ENCODE measurements at places on chromosomes 2 and 18. TPM values are rescaled to one million over a fixed set of nuclear protein-coding genes. Genes with fewer than 3 reads are reported as not detected.
A peak's percentile ranks its signal among the peaks of the same experiment; 100 is the strongest.

GRCh38 chr2:113078350-113078839 lies 10.6 kb downstream of the IL1F10 start:
- no peak for DNase-seq

GRCh38 chr18:60675801-60676200 lies 303.2 kb upstream of the MC4R start:
- DNase-seq, result no peak

DNA sequence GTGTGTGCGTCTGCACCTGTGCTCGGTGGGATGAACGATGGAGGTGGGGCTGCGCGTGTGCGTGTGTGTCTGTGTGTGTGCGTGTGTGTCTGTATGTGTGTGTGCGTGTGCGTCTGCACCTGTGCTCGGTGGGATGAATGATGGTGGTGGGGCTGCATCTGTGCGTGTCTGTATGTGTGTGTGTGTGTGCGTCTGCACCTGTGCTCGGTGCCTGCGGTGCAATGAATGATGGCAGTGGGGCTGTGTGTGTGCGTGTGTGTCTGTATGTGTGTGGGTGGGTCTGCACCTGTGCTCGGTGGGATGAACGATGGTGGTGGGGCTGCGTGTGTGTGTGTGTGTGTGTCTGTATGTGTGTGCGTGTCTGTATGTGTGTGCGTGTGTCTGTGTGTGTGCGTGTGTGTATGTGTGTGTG lies 48.5 kb upstream of the CTDP1 start:
- DNase-seq, result no peak

- no peak for DNase-seq
Measured at GRCh38 chr2:128420776-128421175, 102.1 kb upstream of the HS6ST1 start.

GRCh38 chr2:203444738-203445137 lies 90.4 kb downstream of the RAPH1 start:
- no peak for DNase-seq

GRCh38 chr18:79449551-79450288 lies 54.0 kb downstream of the NFATC1 start:
- no peak for DNase-seq

GRCh38 chr2:42421601-42422239 lies 60.7 kb upstream of the COX7A2L start:
- no peak for DNase-seq

DNA sequence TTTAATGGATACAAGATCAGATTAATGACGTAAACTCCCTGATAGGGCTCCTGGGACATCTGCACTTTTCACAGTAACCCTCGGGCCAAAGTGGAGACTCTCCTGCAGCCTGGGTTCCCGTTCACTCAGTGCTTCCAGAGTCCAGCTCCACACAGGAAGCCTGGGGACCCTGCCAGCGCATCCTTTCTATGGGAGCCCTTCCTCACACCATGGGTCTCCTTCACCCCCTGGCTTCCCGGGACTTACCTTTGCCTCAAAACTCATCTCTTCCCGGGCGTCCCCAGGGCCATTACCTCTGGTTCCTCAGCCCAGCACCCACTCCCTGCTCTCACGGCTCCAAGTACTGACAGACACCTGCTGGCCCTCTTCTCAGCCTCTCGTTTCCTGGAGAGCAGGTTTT lies 40.7 kb upstream of the KLF11 start:
- no peak for DNase-seq

GRCh38 chr2:177599956-177600355 lies 207.4 kb downstream of the AGPS start:
- no peak for DNase-seq

- no peak for DNase-seq
Measured at GRCh38 chr2:170715932-170716777, 1.0 kb downstream of the SP5 start.

GRCh38 chr2:8462280-8462679 lies 219.6 kb upstream of the ID2 start:
- DNase-seq, result no peak

DNA sequence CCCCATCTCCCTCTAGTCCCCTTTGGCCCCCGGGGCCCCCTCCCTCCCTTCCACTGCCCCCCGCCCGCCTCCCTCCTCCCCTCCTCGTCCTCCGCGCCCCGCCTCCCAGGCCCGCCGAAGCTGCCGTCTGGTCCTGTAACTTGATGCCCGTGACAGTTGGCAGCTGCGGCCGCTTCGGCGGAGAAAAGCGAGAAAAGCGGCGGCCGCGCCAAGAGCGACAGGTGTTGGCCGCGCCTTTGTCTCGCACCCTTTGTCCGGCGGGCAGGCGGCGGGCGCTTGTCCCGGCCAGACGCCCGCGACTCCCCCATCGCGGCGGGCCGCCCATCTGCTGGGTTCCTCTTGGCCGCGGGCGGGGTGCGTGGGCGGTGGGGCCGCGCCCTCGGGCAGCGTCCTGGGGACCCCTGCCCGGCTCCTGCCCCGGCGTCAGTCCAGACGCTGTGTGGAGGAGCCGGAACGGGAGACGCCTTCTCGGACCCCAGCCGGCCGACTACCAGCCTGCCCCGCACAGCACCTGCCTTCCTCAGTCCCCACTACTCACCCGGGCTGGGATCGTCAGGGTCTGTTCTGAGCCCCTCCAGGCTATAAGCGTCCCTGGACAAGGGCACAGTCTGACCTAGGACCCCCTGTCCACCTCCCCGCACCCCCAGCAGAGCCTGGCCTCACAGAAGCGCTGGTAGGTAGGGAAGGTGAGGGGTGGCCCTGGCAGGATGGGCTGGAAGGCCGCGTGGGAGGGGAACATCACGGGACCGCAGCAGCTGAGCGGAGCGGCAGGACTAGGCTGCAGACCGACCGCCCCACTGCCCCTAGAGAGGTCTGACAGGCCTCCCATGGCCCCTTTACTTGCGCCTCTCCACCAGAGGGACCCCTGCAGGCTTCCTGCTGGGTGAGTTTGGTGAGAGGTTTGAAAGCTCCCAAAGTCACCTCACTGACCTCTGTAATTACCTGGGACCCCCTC lies 1.2 kb upstream of the HES6 start:
- peak; percentile 76 for DNase-seq

GRCh38 chr2:190791976-190792575 lies 88.5 kb upstream of the GLS start:
- DNase-seq, result no peak

DNA sequence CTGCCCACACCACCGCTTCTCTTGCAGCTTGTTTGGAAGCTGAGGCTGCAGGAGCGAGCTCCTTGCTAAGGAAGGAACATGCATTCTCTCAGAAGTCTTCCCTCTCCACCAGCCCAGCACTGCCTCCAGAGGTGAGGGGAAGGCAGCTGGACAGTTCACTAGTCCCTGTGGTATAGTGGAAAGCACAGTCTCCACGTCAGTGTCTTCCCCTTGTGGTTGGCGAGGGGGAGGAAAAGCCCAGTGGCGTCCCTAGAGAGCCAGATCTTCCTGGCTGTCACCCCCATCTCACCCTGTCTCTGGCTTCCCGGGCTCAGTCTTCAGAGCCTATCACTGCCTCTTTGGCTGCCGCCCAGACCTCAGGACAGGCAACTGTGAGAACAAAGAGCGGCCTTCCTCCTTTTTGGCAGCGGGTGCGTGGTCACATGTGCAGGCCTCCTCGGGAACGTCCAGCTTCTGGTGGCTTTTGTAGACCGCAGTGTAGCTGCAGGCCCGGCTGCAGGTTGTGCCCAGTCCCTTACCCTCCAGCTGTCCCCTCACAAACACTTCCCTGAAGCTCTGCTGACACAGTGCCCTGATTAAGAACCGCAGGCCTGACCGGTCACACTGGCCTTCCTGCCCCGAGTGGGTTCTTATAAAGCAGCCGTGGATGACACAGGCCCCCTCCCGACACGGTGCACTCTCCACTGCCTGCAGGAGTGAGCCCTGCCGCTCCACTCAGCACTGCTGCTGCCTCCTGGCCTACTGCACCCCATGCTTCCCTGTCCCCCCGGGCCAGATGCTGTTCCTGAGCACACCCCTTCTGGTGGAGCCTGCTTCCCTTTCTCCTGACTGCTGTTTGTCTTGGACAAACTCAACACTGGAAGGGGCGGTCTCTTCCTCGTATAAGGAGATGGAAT lies 90.9 kb downstream of the RNF144A start:
- DNase-seq, result peak; percentile 76

DNA sequence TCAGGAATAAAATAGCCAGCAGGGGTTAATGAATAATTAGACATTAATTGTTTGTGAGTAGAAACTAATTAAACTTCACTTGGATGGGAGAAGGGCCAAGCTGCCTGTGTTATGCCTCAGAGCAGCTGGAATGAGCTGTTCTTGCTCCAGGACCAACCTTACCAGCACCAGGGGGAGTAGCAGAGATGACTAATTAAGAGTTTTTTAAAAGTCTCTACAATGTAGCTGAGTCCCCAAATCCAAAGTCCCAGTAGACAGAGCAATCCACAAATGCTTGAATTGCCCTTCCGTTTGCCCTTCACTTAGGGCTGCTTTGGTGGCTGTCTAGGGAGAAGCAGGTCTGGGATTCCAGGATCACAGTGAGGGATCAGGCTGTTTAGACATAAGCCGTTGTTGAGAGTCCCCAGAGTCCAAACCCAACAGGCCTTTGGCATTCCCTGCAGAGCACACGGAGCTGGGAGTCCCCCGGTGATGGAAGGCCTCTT lies 59.4 kb downstream of the RHOB start:
- no peak for DNase-seq

The EFR3B gene
- total RNA-seq, result 0.16 TPM

The SLC19A3 gene
- total RNA-seq, result 278 TPM

The CRYGD gene
- not detected for total RNA-seq

The CACNB4 gene
- 17.7 TPM for total RNA-seq

The CNTNAP5 gene
- total RNA-seq, result 0.66 TPM

The TMEM214 gene
- total RNA-seq, result 47.3 TPM

The CD207 gene
- not detected for total RNA-seq

The ARHGAP25 gene
- total RNA-seq, result 9.5 TPM

Measured in breast epithelium (tissue), 4 donors.